ENCODE measurements at places on chromosomes 2 and 18.

- no peak for DNase-seq
These were observed 35.0 kb upstream of the AGAP1 start for GRCh38 chr2:235458839-235459273.

DNA sequence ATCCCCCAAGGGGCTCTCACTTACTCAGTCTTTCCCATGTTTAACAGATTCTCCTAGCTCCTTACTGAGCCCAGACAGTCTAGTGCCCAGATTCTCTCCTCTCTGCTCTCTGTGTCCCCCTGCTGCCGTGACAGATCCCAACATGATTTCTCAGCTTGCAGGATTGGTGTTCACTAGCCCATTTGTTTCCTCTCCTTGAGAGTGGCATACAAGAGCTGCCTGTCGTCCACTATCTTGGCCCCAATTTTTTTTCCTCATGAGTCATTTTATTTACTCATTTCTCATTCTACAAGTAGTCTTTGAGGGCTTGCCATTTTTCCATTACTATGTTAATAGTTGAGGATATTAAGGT lies 199.9 kb upstream of the FN1 start:
- no peak for DNase-seq

GRCh38 chr18:27447451-27447881 lies 262.4 kb upstream of the CHST9 start:
- no peak for DNase-seq

DNA sequence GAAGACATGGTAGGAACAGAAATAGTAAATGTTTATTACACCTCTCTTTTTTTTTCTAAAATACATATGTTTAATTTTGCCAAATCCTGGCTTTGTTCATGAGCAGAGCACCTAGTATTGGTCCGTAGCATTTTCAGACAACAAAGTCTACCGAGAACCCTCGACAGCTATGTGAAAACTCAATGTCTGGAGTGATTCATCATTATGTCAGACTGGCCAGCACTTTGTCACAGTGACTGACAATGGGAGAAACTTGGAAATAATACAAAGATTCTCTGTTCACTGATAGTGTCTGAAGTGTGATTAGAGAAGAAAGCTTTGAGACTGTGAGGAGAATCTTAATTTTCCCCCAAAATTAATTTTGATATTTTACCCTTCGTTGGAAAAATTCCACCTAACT lies 143.0 kb downstream of the HNMT start:
- no peak for DNase-seq
